Spinal cord (tissue), 10 donors: ENCODE measurements at places on chromosomes 12 and 14. TPM values are rescaled to one million over a fixed set of nuclear protein-coding genes. Genes with fewer than 3 reads are reported as not detected.

Gene OR2AP1
- polyA plus RNA-seq = not detected

DNA sequence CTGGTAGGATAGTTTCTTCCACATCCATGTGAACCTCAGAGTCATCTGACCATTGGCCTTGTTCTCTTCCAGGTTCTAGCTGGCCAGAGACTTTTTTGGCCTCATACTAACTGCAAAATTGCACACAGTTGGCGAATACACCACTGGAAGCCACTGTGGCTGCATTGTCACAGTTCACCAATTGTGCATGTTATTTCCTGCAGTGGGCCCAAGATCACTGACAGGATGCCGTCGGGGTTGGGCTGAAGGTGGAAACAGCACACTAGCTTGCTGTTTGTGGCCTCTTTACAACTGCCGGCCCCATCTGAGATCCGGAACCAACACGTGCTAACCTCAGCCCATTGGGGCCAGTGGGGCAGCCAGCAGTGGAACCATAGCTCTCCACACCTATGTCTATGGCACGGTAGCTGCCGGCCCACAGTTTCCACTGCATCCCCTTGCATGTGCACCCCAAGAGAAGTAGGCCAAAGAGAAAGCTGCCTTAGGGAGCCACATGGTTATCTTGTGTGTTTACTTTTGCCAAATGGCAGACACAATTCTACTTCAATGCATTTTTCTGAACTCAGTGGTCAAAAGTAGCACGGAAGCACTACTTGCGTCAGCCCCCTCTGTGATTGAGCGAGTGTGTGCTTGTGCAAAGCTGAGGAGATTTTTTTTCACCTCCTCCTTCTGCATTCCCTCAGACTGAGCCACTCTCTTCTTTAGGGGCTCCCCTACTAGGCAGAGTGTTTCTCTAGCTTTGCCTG, 464.0 kb downstream of the RAD51B start:
- DNase-seq = no peak

Gene PIANP
- polyA plus RNA-seq = 86.8 TPM

Gene TDRD9
- 2.0 TPM for polyA plus RNA-seq

Gene TMEM179
- polyA plus RNA-seq = 57.5 TPM

DNA sequence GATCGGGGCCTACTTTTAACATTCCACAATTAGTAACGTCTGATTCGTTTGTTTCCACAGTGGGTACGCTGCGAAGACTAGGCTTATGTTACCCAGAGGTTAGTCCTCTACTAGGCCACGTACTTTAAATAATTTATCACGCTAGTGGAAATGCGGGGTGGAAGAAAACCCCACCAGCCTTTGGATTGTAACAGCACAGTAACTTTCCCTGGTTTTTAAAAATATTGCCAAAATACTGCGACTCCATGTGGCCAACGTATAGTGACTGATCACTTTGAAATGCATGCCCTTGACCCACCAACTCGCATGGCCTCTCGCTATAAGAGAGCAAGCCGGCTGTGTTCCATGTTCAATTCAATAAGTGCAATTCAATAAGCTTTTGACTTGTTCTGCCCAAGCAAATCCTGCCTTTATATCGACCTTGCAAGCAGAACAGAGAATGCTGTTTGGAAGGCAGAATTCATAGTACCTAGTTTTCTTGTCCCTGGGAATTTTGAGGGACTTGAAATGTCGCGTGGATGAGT, 882 bp upstream of the GTF2A1 start:
- DNase-seq = no peak

Gene AICDA
- 0.23 TPM for polyA plus RNA-seq

DNA sequence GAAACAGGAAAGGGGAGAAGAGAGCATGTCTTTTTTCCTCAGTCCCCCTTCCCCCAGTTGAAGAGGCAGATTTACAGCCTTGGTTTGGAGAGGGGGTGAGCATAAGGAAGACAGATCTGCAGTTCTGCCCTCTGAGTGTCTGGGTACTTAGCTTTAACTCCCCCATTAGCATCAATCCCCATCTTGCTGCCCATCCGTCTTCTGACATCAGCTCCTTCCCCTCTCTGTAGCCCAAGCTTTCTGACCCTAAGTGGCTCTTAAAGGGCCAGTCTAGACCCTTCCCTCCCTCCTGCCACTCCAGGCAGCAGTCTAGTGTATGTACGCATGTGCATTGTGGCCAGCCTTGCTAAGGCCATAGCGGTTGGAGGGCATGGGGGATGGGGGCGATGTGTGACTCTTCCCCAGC, 7.3 kb downstream of the GPR84 start:
- peak; percentile 53 for DNase-seq

- no peak for DNase-seq
Observed at GRCh38 chr12:104971306-104971705, 13.2 kb upstream of the SLC41A2 start.

Gene STAC3
- 10.9 TPM for polyA plus RNA-seq

GRCh38 chr12:47753021-47754001, 5.4 kb downstream of the RAPGEF3 start:
- no peak for DNase-seq

- DNase-seq = no peak
Observed at GRCh38 chr12:132384916-132385774, 55.8 kb upstream of the GALNT9 start.

DNA sequence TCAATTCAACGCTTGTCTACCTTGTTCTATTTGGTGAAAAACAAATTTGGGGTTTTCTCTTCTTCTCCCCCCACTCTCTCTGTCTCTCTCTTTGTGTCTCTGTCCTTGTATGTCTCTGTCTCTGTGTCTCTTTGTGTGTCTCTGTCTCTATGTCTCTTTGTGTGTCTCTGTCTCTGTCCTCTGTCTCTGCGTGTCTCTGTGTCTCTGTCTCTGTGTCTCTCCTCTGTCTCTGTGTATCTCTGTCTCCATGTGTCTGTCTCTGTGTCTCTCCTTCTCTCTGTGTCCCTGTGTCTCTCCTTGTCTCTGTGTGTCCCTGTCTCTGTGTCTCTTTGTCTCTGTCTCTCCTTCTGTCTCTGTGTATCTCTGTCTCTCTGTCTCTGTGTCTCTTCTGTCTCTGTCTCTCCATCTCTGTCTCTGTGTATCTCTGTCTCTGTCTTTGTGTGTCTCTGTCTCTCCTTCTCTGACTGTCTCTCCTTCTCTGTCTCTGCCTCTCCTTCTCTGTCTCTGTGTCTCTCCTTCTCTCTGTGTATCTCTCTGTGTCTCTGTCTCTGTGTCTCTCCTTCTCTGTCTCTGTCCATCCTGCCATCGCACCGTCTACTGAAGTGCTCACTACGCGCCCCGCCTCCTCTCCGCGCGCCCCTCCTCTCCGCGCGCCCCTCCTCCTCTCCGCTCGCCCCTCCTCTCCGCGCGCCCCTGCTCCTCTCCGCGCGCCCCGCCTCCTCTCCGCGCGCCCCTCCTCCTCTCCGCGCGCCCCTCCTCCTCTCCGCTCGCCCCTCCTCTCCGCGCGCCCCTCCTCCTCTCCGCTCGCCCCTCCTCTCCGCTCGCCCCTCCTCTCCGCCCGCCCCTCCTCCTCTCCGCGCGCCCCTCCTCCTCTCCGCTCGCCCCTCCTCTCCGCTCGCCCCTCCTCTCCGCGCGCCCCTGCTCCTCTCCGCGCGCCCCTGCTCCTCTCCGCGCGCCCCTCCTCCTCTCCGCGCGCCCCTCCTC, 12.8 kb downstream of the LRCOL1 start:
- no peak for DNase-seq

Gene TPH2
- polyA plus RNA-seq = 0.43 TPM

GRCh38 chr12:27606986-27607385, 83.0 kb downstream of the PPFIBP1 start:
- no peak for DNase-seq

DNA sequence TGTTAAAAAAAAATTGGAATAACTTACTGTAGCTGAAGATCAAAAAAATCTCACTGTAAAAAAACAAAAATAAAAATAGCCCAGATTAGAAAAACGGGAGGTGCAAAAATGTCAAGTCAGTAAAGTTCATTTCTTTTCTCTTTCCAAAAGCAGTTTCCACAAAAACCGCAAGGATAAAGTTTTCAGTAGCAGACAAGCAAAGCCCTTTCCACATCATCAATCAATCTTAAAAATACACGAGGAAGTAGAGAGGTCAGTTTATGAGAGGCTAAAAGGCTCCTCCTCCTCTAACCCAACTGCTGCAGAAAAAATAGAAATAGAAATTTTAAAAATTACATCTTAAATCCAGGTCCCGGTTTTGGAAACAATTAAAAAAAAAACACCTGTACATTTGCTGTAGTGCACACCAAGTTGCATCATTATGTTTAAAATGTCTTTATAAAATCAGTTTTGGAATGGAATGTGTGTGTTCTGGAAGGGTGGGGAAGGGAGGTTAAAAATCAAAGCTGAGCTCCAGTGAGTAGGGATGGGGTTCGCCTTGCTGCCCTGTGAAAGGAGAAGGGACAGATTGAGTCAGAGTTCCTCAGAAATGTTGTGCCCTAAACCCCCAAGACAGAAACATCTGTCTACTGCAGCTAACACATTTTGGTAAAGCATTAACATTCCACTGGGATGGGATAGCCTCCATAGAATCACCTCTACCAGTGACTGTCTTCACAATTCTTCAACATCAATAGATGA, 5.8 kb downstream of the HNRNPC start:
- DNase-seq = no peak

- no peak for DNase-seq
Observed at GRCh38 chr12:3086211-3086610, 9.0 kb downstream of the TSPAN9 start.

DNA sequence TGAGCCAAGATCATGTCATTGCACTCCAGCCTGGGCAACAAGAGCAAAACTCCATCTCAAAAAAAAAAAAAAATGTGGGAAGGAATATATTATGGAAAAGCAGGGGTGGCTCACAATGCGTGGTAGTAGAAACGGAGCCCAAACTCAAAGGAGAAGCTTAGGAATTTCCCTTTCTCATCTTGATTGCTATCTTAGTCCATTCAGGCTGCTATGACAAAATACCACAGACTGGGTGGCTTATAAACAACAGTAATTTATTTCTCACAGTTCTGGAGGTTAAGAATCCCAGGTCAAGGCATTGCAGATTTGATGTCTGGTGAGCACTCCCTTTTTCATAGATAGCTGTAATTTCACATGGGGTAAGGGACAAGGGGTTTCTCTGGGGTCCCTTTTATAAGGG, 153.8 kb upstream of the KRR1 start:
- DNase-seq = no peak

Gene KRT83
- not detected for polyA plus RNA-seq

DNA sequence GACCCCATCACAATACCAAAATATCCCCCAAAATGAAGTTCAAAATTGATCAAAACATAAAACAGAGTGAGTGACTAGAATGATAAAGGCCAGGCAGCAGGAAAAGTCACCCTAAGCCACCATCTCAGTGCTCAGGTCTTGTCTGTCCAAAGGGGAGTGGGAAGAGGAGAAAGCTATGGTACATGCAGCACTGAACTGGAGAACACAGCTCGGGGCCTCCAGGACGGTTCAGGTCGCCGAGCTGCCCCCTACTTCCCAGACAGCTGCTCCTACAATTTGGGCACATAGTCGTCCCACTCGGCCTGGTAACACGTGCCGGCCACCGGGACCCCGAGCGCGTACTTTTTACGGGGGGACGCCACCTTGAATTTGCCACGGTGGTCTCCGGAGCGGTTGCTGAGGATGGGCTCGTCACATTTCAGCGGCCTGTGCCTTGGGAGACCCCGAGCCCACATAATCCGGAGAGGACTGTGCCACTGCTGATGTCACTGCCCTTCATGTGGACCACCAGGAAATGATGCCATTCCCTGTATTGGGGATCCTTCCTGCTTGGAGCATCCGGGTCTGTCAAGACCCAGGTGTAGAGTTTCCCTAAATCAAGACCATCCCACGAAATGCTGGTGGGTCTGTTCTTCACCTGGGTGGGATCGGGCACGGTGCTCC, 31.6 kb downstream of the AK7 start:
- DNase-seq = no peak

Gene FAM216A
- polyA plus RNA-seq = 77.2 TPM

- DNase-seq = no peak
Observed at GRCh38 chr14:77526266-77526665, 27.6 kb upstream of the ISM2 start.

DNA sequence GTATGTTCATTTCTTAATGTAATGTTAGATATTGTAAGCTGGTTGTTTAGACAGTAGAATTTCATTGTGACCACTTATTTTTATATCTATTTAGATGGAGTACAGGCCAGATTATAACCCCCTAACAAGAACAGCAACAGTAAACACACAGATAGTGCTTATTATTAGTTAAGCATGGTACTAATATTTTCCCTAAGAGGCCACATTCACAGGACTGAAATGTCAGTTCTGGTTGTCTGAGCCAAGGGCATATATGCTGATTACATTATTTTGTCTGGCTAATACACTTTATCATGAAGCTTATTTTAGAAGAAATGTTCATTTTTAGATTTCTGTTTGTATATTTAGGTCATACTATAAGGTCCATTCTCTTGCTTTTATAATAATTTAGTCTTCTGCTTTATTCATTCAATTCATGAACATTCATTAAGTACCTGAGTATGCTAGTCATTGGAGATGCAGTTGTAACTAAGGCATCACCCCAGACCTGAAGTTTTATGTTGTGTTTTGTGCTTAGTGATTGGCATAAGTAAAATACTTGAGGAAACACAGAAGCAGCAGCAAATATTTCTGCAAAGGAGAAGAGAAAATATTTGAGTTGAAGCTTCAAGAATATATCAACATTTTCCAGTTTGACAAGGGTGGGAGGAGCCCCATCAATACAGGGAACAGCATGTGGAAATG, 413.7 kb downstream of the RAD51B start:
- DNase-seq = no peak

Gene SELPLG
- polyA plus RNA-seq = 18.2 TPM

Gene APOF
- polyA plus RNA-seq = 0.12 TPM

DNA sequence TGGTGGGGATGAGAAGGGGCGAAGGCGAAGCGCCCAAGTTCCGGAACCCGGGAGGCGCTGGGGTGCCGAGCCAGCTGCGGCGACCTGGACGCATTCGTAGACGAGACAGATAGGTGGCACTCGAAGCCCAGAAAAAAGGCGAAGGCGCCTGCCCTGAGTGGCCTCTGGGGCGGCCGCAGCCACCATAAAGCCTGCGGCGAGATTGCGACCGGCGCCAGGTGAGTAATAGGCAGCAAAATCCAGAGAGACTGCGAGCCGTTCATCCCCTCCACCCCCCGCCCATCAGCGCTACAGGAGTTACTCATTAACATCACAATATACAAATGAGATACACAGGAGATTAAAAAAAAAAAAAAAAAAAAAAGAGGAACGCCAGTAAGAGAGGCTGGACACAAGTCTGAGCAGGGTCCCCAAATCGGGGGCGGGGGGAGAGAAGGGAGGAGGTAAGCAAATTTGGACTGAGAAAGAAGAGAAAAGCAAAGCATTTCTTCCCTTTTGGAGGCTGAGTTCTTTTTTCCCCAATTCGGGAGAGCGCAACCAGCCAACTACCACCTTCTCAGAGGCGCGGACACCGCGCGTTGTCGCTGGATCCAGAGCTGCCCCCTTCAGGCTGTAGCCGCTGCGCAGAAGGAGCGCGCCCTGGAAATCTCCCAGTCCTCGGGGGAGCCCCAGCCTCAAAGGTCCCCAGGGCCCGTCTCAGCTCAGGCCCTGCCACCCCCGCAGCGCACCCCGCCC, 15.7 kb downstream of the TBX3 start:
- no peak for DNase-seq

Gene NFATC4
- polyA plus RNA-seq = 23.6 TPM

DNA sequence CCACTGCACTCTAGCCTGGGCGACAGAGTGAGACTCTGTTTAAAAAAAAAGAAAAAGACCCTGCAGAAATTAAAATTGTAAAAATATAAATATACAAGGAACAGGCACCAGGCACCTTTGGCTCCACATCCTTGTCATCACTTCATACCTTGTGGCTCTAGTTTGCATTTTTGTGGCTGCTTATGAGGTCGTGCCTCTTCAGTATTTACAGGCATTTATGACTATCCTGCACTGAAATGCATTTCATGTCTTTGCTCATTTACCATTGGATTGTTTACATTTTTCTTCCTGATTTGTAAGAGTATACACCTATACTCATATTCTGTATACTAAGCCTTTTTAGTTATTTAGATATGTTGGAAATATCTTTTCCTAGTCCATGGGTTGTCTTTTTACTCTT, 20.1 kb downstream of the BICD1 start:
- DNase-seq = no peak
